Amniotic stem cell (primary cell): ENCODE measurements at places on chromosomes 16 and 17.
A peak's percentile ranks its signal among the peaks of the same experiment; 100 is the strongest.

- DNase-seq, result no peak
Observed at GRCh38 chr17:29162909-29163341, 17.3 kb downstream of the MYO18A start.

DNA sequence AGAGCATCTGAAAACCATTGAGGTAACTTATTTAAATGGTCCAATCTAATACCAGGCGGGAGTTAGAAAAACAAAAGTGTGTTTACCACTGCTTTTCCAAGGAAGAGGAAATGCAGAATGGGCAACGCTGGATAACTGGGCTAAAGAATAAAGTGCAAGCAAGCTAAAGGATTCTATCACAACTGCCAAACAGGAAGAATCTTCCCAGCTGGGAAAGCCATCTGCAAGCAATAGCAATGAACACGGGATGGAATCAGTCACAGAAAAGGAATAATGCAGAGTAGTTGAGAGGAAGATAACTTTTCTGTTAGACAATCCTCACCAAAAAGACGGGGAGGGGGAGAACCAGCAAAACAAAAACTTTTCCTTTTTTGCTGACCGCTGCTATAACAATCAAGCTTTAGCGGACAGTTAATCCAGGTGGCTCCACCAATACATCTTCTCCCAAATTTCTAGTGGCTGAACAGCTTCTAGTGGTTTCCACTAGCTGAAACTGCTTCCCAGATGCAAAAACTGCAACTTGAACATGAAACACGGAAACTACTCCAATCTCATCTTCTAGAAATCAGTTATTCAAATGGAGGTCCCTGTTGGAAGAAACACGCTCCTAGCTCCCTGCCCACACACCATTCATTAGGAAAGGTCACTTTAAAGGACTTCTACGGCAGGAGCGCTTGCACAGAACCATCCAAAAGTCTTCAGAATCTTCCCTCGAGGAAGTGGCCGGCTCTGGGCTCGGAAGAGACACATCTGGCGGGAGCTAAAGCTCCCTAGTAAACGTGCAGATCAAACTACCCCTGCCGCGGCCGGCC lies 929 bp downstream of the TMEM11 start:
- no peak for DNase-seq

DNA sequence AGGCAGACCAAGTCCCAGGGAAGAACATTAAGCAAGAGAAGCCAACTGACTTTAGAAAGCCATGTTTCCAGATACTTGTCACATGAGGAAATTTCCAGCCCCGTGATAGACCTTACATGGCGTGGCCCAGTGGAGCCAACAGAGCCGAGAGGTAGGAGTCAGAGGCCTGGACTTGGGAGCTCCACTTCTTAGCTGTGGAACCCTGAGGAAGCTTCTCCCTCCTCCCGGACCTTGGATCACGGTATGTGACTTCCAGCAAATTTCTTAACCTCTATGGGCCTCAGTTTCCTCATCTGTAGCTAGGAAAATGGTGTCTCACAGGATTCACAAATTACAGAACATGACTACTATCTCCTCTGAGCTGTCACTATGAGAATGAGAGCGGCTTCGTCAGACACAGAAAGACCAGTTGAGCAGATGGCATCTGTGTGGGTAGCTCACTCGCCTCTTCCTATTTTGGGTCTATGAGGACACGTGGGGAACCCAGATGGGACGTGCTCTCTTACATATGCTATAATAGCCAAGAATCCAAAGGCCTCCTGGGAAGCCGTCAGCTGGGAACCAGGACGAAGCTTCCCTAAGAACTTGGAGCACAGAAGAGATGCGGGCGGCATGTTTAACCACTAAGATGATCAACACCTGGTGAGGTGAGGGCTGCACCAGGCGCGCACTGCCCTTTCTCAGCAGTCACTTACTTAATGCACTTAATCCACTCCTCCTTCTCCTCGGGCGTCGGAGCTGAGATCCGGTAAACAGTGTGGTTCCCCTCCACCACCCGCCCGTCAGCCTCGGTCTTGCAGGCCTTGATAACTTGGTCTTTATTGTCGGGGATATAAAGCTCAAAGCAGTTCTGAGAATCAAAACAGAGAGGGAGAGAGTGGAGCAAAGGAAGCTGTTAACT lies 102.3 kb downstream of the CYTH1 start:
- no peak for DNase-seq

GRCh38 chr17:64091116-64091515 lies 38.8 kb downstream of the ERN1 start:
- DNase-seq, result no peak

DNA sequence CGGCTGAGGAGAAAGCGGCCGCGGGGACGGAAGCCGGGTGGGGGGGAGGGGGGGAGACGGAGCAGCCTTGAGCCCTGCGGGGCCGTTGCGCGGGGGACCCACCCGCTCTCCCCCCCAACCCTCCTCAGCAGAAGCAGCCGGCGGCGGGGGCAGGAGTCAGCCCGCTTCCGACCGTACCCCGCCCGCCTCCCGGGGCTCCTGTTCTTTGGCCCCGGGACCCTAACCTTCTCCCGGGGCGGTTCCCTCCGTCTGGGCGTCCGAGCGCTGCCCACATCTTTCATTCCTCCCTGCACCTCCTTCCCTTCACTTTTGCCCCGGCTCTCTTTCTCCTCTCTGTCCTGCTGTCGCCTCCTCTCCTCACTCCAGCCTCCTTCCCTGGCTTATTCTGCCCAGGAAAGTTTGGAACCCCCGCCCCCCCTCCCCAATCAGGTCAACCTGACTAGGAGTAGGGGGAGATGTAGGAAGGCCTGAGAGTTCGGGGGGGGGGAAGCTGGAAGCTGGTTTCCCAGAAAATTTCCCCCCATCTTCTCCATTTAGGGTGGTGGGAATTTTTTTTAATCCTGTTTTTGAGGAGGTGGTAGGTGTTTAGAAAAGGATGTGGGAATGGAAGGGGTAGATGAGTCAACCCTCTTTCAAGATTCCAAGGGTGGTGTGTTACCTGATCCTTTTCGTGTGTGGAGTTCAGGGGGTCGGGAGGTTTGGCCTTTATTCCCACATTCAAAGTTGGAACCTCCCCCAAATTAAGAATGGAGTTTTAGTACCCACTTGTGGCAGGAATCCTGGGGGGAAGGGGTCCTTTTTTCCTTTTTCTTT lies 427 bp upstream of the NLK start:
- DNase-seq, result no peak

DNA sequence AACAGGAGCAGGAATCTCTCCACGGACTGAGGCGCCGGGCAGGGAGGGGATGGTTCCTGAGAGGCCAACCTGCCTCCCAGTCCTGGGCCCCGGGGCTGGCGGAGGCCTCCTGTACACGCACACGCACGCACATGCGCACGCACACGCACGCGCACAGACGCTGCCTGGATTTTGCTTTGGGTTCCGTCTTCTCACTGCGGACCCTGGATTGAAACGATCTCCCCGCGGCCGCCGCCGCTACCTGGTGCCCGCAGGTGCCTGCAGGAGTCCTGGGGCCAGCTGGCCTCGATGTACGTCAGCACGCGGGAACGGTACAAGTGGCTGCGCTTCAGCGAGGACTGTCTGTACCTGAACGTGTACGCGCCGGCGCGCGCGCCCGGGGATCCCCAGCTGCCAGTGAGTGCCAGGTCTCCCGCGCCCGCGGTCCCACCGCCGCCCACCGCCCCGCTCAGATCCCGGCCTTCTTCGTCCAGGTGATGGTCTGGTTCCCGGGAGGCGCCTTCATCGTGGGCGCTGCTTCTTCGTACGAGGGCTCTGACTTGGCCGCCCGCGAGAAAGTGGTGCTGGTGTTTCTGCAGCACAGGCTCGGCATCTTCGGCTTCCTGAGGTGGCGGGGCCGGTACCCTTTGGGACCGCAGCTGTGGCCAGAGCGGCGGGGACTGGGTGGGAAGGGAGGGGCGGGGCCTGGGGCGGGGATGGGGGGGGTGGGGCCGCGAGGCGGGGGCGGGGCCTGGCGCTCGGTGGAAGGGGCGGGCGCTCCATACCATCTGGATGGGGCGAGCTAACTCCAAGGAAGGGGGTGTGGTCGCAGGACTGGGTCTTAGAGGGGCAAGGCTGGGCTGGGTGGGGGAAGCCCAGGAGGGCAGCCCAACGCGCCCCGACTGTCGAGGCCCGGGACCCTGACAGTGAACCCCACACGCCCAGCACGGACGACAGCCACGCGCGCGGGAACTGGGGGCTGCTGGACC lies 12.3 kb downstream of the CES4A start:
- no peak for DNase-seq

- no peak for DNase-seq
Observed at GRCh38 chr17:73347351-73347750, 35.5 kb upstream of the CDC42EP4 start.

DNA sequence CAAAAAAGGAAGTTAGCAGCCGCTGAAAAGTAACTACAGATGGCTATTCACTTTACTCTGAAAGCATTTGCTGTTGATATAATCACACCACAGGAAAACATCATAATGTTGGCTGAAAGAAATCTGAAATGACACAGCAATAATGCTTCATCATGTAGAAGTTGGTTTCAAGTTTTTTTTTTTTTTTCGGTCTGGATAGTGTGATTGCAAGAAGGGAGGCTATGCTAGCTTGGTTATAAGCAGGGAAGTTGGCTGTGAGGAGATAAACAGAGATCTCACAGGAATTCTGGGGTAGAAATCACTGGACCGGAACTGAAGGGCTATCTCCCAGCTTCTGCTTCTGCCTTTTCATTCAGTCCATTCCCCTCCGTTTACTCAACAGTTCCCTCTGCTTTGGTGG lies 57.9 kb downstream of the MYO1D start:
- DNase-seq, result no peak

- no peak for DNase-seq
Observed at GRCh38 chr16:57245472-57246113, 534 bp downstream of the ARL2BP start.

GRCh38 chr16:57027067-57027466 lies 37.7 kb downstream of the NLRC5 start:
- no peak for DNase-seq

DNA sequence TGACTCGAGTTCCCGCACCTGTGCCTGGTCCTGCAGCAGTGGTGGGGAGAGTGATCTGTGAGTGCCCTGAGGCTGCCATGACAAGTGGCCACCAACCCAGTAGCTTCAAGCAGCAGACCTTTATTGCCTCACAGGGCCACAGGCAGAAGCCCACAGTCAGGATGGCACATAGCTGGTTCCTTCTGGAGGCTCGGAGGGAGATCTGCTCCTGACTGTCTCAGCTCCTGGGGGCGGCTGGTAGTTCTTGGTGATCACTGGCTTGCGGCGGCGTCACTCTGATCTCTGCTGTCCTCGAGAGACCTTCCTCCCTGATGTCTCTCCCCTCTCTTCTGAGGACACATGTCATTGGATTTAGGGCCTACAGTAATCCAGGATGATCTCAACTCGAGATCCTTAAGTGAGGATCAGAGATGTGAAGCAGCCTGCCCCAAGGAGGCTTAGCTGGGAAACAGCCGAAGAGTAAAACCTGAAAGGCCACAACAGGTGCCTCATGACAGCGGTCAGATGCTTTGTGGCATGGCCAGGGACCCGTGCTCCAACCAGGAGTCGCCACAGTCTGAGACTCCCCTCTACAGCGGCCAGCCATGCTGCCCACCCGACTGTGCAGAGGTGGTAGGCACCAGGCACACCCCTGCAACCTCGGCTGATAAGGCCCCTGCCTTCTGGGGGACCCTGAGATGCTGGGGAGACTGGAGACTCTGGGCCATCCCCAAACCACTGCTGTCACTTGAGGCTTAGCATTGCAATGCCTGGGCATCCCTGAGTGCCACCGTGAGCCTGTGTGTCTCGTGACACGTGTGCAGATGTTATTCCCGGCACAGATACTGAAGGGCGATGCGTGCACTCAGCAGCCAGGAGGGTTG lies 30.0 kb upstream of the SLC38A10 start:
- no peak for DNase-seq

- DNase-seq, result no peak
Observed at GRCh38 chr16:88282564-88283395, 100.0 kb upstream of the ZNF469 start.

DNA sequence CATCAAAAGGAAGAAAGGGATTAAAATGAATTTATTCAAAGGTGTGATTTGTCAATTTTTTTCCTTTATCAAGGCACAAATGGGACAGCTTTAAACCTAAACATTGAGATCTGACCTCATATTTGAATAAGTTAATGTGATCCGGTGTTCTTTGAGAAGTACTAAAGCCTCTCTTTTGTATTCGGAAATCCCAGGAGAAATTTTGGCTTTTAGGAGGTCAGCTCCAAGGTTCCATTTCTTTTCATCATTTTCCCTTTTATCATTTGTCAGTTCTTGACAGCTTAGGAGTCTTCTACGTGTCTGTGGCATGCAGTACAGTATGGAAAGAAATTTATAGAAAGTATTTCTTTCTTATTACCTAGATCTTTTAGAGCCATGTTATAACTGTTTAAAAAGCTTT lies 873.4 kb upstream of the CDH8 start:
- no peak for DNase-seq

- DNase-seq, result no peak
Observed at GRCh38 chr17:77734371-77735080, 224.0 kb upstream of the TNRC6C start.

- no peak for DNase-seq
Observed at GRCh38 chr17:22409160-22409751, 716.9 kb downstream of the KCNJ18 start.

- DNase-seq, result no peak
Observed at GRCh38 chr16:57951204-57951960, 19.5 kb downstream of the CNGB1 start.

DNA sequence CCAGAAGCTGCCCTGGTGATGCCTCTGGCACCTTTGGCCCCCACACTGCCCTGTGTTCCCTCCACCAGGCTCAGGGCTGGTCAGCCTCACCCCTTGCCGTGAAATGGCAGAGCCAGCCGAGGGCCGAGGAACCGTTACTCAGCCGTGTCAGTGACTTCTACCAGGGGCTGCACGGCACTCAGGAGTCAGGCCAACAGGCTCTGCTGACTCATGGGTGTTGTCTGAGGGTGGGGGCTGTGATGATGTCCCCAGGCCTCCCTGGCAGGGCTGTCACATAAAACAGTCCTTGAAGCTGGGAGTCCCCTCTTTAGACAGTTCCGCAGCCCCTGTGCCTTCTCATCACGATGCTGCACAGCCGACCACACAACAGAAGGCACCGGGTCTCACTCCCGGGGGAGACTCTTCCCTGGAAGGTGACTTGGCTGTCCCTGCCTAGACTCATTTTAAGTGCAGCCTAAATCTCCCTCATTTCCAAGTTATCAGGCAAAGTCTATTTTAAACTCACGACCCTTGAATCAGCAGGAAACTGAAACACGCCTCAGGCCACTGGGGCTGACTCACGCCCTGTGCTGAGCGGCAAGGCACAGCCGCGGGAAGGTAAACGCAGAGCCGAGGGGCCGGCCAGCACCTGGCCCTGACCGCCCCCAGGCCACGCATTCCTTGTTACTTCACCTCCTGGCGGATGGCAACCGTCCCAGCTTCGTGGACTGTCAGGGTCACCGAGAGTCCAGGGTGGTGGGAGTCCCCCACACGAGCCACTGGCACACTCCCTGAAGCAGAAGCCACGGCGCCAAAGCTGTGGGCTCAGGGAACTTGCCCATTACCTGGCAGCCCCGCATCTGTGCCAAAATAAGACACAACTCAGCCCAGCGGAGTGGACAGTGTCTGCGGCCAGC lies 102.6 kb downstream of the ZNF778 start:
- peak; percentile 78 for DNase-seq

- DNase-seq, result no peak
Observed at GRCh38 chr17:45873728-45874127, 20.6 kb upstream of the MAPT start.

- DNase-seq, result no peak
Observed at GRCh38 chr16:2160915-2161551, 5.5 kb downstream of the TRAF7 start.

- no peak for DNase-seq
Observed at GRCh38 chr16:71985262-71985974, 14.8 kb downstream of the PKD1L3 start.
